EH (cell line): ENCODE measurements at places on chromosomes 7 and 10.

- DNase-seq, result no peak
Measured at GRCh38 chr10:102436312-102436711, 3.9 kb upstream of the CUEDC2 start.

DNA sequence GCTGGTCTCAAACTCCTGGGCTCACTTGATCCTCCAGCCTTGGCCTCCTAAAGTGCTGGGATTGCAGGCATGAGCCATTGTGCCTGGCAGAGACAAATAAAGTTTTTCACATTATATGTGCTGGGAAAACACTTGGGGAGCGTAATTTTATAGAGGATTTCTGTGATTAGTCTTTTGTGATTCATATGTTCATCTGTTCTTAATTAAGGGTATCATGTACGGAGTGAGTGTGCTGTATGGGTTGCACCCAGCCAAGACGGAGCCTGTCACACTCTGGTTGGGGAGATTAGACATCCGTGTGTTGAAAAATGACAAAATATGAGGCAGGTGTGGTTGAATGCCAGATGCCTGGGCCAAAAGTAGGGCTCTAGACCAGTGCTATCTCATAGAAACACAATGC, 10.3 kb downstream of the ADRB1 start:
- DNase-seq, result peak; percentile 51

GRCh38 chr10:49287689-49288340, 11.2 kb upstream of the C10orf71 start:
- DNase-seq, result no peak

- DNase-seq, result no peak
Measured at GRCh38 chr10:132047575-132048293, 18.0 kb upstream of the JAKMIP3 start.

DNA sequence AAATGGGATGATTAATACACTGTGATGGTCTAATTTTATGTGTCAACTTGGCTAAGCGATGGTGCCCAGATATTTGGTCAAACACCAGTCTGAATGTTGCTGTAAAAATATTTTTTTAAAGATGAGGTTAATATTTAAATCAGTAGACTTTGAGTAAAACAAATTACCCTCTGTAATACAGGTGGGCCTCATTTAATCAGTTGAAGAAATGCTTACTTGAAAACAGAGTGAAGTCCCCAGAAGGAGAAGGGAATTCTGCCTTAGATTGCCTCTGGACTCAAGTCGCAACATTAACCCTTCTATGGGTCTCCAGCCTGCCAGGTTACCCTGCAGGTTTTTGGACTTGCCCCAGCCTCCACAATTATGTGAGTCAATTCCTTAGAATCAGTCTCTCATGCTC, 49.8 kb upstream of the AGK start:
- no peak for DNase-seq

- no peak for DNase-seq
Measured at GRCh38 chr7:68684996-68685395, 913.3 kb upstream of the AUTS2 start.

GRCh38 chr7:127359011-127359410, 33.5 kb downstream of the ZNF800 start:
- no peak for DNase-seq

DNA sequence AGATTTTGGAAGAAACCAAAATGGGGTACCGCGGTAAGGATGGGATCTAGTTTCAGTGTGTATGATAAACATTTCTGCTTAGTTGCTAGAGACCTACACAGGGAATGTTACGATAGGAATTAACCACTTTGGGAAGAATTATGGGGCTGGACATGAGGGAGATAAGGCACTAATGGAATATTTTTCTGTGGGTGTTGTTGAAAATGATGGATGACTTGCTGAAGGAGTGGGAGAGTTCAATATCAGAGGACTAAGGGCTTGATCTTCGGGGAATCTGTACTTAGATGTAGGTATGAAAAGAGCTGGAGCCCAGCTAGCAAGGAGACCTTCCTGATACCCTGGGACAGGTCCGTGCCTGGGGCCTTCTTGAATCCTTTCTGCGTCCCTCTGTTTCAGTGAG, 303.7 kb downstream of the EXOC4 start:
- DNase-seq, result no peak

- DNase-seq, result peak; percentile 66
Measured at GRCh38 chr7:24825931-24826661, 68.8 kb upstream of the GSDME start.

DNA sequence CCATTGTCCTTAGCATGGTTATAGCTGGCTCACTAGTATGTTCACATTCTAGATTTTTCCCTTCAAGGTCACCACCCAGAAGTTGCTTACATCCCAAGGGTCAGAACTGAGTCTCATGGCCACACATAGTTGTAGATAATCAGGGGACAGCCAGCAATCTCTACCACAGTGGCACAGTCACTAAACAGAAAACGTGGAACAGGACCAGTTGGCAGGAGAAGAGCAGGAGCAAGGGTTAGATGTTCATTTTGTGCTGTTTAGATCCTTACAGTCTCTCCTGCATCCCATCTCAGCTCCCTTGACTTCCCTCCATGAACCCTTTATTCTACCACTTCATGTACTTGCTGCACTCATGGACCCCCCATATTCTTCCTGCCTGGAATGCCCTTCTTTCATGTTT, 73.9 kb downstream of the LRMDA start:
- no peak for DNase-seq

DNA sequence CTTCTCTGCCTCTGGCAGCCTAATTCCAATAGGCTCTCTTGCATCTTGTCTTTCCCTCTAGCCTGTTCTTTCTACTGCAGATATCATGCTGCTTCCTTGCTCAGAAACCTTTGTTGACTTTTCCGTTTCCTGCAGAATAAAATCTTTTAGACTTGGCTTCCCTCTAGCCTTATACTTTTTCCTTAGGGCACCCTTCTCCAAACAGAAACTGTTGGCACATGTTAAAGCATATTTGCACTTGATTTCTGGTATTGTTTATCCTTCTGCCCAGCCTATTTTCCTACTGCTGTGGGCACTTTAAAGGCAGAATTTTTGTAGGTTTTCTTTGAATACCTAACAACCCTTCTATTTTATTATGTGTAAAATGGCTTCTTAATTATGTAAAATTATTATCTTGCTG, 4.6 kb downstream of the GNAI1 start:
- DNase-seq, result no peak

GRCh38 chr7:90625051-90625450, 28.9 kb downstream of the CDK14 start:
- DNase-seq, result no peak

DNA sequence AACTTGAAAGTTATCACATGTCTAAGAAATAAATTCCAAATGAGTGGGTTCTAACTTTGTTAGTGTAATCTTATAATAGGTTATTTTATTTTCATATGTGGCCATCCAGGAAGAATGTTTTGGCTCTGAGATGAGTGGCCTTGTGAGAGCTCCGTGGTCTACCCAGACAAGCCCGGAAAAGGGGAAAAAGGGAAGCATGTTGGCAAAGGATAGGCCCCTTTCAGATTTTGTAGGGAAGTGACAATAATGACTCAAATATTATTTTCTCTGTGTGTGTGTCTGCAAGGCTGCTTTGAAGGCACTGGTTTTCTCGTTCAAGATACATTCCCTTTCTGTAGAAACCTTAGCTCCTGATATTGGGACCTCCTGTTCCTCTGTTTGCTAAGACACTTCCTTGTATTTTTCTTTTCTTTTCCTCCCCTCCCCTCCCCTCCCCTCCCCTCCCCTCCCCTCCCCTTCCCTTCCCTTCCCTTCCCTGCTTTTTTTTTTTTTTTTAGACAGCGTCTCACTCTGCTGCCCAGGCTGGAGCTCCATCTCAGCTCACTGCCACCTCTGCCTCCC, 240.8 kb downstream of the LRMDA start:
- no peak for DNase-seq

DNA sequence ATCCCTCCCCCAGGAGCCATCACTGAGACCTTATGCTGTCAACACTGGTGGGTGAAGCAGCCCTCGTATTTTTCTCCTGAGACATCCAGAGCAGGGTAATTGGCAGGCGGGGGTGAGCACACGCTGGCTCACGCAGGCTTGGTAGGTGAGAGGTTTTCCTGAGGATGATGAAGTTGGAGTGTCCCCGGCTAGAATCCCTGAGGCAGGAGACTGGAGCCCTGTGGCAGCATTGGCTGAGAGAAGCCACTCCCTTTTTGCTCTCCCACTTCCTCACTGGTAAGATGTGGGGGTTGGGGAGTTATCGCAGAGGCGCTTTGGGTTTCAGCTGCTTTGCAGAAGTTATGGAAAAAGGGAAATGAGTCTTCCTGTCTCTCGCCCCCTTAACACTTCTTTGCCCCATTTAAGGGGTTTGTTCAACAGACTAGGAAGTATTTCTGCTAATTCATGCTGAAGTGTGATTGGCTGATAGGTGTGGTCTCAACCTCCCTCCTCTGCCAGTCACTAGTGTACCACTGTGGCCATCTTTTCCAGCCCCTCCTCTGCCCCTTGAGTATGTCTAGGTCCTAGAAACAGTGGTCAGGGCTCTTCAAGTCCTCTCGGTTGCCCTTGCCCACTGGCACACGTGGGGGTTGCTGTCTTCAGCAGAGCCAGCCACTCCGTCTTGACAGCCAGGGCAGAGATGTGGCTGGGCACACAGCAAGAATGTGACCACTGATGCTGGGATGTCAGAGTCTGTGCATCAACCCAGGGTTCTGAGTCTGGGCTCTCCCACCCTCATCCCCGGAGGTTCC, 5.7 kb downstream of the ARPC1B start:
- DNase-seq, result peak; percentile 57

DNA sequence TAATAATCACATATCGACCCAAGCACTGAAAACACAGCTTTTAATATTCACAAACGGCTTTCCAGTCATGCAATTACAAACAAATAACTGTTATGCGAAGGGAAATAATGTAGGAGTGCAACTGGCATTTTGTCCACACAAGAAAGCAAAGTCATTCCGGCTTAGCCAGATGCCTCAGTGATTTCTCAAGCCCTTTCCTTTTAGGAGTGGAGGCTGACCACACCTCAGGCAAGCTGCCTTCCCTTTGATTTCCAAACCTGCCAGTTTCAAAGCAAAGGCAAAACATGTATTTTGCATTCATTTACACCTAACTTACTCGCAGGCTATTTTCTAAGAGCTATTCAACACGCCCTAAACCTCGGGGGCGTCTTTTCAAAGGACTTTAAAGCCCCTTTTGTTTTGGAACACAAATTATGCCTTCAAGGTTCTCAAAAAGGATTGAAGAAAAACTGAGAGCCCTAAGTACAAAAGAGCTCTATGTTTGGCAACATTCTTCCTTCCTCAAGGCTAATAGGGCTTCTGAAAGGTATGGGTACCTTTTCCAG, 109.6 kb downstream of the CPXM2 start:
- DNase-seq, result no peak

- no peak for DNase-seq
Measured at GRCh38 chr10:30037620-30038336, 21.6 kb downstream of the JCAD start.

DNA sequence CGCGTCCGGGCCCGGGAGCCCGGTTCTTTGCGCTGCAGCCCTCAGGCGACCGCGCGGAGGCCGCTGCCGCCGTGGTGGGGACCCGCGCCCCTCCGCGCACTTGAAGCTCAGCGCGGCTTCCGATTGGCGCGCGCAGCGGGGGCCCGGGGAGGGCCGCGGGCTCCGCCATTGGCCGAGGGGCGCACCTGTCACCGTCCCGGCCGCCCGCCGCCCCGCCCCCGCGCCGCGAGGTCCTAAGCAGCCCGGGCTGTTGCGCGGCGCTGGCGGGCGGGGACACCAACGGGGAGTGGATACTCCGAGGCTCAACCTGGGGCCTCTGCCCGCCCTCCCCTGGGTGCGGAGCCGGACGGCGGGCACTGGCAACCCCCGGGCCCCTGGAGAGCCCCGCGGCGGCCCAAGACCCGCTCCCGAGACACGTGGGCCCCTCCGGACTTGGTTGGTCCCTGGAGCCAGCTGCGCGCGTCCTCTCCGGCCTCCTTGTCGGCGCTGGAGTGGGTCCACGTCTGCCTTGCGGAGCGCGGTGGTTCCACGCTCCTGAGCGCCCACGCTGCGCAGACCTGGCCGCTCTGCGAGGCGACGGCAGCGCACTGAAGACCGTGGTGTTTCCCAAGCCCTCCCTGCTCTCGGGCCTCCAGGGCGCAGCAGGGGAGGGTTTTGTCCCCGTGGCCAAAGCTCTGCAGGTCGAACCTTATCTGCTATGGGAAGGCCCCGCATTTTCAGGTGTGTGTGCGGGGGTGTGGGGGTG, at the start of gene MNX1:
TSS of gene MNX1 (minus strand) at position 76 of the 745 bp plus-strand sequence. CDS start 313 bp downstream, outside the sequence.
- no peak for DNase-seq

DNA sequence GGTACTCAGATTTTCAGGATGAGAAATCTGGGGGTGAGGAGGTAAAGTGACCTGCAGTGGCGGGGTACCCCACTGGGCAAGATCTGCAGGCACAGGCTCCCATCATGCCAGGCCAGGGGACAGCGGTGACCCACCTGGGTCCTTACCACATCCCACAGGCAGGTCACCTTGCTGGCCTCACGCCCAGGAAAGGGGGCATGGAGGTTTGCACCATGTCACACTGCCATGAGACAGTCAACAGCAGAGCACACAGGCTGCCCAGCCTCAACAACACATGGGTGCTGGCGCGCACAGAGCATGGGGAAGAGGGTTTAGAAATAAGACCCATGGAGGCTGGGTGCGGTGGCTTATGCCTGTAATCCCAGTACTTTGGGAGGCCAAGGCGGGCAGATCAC, 914 bp downstream of the PKD1L1 start:
- no peak for DNase-seq

DNA sequence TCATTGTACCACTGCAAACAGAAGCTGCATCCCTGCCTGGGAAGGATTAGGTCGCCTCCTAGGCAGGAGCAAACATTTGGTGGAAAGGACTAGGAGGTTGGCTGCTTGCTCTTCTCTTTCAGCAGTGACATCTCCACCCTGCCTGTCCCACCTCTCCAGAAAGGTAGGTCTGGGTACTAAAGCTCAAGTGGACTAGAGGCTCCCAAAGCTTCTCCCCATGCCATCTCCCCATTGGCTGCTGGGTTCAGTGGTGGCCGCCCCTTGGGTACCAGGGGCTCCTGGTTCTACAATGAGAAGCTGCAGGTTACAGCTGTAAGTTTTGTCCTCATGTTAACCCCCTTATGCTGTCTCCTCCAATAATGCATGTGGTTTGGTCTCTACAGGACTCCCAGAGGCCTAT, 180.7 kb upstream of the MKI67 start:
- DNase-seq, result no peak

- no peak for DNase-seq
Measured at GRCh38 chr7:94957061-94957460, 49.7 kb downstream of the PPP1R9A start.
